NCI-H526 (cell line): ENCODE measurements at places on chromosomes 4 and X.

DNA sequence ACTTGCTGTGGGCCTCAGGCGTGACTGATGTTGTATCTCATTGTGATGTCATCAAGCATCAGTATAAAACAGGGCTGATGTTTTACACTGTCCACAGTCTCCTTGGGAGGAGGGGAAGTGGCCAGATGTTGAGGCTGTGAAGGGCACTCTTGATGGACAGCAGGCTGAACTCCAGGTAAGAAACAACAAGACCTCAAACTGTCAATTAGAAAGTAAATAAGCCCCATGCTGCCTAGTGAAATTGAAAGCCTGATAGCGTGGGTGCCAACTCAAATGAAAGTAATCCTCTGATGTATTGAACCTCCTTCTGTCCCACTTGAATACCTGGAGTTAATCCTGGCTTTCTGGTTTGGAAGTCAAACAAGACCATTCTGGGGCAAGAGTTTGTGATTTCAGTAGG, 19.7 kb downstream of the VSIG1 start:
- DNase-seq: no peak

DNA sequence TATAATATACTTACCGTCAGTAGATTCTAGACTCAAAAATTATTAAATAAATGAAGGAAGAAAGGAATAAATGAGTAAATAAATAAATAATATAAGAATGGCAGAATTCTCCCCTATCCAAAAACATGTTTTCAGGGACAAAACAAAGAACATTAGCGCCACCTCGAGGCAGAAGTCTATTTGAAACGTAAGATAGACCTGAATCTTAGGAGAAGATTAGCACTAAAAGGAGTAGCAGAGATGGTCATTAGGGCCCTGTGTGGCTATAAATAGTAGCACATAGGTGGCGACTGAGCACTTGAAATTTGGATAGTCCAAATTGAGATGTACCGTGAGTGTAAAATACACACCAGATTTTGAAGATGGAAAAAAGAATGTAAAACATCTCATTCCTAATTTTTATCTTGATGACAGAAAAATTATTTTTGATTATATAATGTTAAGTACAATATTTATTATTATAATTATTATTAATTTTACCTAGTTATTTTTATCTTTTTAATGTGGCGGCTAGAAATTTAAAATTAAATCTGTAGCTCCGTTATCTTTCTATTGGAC, 24.3 kb upstream of the SRD5A3 start:
- DNase-seq: peak; percentile 70

- DNase-seq: no peak
Measured at GRCh38 chr4:13522282-13523104, 21.8 kb downstream of the NKX3-2 start.

DNA sequence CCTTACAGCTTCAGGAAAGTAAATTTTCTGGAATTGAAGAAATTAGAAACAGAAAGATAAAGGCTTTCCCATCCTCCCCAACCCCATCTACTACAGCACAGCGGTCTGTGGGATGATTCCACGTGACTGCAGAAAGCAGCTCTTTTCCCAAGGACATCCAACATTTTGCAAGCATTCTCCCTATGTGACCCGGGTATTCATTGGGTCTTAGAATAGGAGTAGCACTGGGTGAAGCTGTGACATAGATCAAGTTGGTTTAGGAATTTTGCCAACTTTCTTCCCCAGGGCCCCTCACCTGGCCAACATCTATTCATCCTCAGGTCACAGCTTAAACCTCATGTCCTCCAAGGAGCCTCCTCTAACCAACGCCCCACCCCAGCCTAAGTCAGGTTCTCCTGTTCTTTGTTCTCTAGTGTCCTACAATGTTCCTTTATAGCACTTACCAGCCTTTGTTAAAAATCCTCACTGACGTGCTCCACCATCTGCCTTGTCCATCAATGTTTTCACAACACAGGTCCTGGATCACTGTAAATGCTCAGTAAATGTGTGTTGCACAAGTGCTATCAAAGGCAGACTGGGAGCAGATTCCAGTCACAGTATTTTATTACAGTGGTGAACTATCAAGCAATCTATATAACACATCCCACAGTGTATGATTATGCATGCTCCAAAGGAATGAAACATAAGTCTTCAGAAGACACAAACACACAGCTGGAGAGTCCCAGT, 80.9 kb upstream of the MTM1 start:
- DNase-seq: no peak

DNA sequence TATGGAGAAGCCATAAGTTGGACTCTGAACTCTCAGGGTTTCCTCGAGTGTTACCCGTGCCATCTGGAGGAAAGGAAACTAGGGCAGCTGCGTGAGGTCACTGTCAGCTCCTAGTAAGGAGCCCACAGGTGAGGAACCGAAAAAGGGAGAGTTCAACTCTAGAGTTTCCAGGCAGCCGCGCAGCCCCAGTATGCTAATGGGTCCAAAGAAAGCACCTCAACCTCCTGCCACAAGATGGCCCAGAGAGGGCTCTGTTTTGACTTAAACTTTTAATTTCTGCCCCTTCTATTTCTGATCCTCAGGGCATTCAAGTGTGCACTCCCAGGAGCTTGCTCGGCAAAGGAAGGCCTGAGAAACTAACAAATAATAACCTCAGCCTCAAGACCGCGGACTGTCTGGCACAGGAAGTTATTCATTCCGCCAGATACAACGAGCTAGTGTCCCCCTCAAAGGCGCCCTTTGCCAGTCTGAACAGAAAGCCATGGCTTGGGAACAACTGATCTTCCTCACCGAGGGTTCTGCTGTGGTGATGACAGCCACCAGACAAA, 13.9 kb downstream of the SCARB2 start:
- no peak for DNase-seq

GRCh38 chr4:70371987-70372386, 10.9 kb upstream of the SMR3B start:
- DNase-seq: no peak

DNA sequence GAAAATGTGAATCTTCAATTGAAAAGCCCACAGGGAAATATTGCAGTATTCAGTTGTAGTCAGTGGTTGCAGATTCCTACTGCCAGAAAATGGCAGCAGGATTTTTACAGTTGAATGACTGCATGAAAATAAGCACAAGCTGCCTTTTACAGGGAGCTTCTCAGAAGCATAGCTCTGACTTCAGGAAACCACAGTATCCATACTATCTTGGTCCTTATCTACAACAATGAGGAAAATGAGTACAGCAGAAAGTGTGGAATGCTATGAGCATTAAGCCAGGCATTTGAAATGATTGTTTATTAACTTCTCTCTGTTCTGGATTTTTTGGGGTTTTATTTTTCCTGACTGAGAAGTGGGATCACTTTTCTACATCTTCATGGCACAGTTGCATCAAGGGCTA, 34.6 kb upstream of the PRRG1 start:
- no peak for DNase-seq

- DNase-seq: no peak
Measured at GRCh38 chr4:168387091-168387490, 68.5 kb upstream of the DDX60 start.

- no peak for DNase-seq
Measured at GRCh38 chr4:157072002-157072401, 3.9 kb upstream of the GLRB start.

DNA sequence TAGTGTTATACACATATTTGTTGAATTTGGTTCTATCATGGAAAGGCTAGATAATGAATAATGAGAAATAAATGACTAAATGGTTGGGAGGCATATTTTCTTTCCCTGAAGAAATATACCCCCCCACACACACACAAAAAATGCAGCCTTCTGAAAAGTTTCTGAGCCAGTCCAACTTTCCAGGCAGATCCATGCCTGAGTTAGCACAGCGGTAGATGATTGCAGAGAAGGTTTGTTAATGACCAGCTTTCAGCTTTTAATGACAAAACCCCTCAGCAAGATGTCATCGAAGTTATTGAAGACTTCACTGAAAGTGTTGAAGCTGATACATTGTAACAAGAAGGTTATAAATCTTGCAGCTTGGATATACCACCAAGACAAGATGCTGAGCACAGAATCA, 61.4 kb downstream of the GBA3 start:
- no peak for DNase-seq

DNA sequence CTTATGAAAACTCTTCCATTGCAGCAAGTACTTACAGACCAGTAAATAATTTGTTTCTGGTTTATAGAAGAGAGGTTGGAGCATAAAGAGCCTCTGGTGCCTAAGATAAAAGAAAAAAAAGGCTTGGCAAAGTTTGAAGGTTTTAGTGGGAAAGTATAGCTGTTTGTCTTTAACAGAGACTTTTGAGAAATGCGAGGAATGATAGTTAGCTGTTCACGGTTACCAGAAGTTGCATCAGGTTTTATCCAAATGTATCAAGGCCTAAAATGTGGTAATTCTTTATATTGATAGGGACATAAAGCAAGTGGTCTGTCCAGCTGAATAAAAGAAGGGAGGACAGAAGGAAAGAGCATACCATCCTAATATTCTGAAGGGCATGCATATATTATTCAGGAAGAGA, 29.3 kb downstream of the RAP1GDS1 start:
- DNase-seq: no peak

- no peak for DNase-seq
Measured at GRCh38 chr4:46999566-46999965, 6.2 kb upstream of the GABRA4 start.

DNA sequence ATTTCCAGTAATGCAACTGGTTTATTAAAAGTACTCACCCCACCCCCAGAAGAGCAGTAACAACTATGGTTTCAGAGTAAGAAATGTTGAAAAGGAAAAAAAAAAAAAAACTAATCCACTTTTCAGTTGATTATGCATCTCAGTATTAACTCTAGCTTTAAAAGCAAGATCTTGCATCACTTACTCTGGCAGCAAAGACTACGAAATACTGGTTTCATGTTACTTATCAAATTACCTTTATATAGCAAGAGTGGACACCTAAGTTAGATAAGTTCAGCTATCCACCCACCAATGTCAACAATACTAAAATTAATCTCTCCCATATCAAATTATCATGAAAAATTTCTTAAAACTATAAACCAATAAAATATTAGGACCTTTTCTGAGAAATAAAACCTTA, 105.0 kb downstream of the ABCB7 start:
- no peak for DNase-seq

- no peak for DNase-seq
Measured at GRCh38 chr4:78131403-78131802, 74.3 kb downstream of the FRAS1 start.

GRCh38 chr4:93513851-93514250, 314.7 kb upstream of the ATOH1 start:
- no peak for DNase-seq

DNA sequence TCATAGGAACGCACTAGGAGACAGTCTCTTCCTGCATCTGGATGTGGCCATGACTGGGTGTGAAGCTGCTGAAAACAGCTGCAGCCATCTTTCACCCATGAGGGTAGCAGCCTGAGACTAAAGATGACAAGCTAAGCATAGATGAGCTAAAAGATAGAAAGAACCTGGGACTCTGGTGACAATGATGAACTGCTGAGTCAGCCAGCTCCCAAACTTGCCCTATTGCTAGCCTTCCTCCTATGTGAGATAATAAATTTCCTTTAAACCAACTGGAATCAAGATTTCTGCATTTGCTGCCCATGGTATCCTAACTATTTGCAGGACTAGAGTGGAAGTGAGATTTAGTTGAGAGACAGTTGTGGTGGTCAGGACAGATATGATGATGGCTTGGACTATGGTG, 21.0 kb upstream of the PI4K2B start:
- DNase-seq: no peak

DNA sequence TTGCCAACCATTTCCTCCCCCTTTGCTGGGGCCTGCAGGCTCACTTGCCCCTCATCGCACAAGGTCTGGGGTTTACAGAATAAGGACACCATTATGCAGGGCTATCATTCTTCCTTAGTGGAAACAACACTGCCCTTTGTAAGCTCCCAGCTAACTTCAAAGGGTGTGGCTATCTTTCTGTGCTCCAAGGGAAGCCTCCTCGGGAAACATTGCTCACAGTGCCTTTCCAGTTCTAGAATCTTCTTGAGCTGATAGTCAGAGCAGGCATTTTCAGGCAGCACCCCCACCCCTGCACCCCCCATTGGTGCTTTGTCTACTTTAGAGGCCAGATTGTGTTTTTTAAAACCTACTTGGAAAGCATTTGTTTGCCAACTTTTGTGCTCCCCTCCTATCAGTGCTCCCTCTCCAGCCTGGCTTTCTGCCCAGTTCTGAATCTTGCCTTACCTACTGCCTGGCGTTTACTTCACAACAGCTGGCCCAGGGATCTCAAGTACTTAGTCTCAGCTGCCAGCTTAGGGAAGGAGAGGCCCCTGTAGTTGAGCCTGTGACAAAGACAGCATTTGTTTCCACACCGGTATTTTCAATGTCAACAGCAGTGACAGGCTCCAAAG, 53.5 kb downstream of the PLAC1 start:
- DNase-seq: no peak
